ENCODE measurements at places on chromosomes 11 and 22.

- DNase-seq = no peak
Measured at GRCh38 chr11:12121517-12121916, 11.1 kb downstream of the MICAL2 start.

DNA sequence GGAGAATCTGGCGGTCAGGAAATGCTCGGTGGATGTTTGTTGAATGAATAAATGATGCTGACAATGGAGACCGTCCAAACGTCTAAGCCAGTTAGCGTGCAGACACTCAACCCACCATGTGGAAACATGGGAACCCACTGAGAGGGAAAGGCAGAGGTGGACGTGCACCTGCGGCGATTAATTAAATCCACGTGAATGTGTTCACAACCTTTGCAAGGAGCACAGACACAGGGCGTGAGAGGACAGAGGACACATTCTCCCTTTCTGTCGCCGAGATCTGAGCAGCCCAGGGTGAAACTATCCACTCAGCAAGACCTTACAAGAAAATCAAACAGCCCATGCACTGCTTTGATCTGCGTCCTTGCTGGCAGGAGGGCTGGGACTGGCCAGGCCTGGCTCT, 58.3 kb upstream of the LINC01488 start:
- no peak for DNase-seq

DNA sequence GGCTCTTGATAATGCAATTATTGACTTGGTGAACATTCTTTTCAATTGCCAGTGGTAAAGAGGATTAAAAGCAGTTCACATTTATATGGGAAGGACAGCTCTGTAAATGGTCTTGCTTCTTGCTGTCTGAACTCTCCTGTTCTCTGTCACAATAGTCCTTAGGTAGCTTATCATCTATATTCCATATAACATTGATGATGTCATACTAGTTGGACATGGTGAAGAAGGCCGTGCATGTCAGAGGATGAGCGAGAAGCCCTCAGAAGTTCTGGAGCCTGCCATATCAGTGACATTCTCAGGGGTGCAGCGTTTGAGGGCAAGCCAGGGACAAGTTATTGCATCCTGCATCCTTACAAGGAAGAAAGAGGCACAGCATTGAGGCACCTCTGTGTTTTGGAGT, 2.6 kb upstream of the CHKB start:
- DNase-seq = no peak

GRCh38 chr11:124036666-124037065, 4.5 kb downstream of the OR10G7 start:
- DNase-seq = no peak

DNA sequence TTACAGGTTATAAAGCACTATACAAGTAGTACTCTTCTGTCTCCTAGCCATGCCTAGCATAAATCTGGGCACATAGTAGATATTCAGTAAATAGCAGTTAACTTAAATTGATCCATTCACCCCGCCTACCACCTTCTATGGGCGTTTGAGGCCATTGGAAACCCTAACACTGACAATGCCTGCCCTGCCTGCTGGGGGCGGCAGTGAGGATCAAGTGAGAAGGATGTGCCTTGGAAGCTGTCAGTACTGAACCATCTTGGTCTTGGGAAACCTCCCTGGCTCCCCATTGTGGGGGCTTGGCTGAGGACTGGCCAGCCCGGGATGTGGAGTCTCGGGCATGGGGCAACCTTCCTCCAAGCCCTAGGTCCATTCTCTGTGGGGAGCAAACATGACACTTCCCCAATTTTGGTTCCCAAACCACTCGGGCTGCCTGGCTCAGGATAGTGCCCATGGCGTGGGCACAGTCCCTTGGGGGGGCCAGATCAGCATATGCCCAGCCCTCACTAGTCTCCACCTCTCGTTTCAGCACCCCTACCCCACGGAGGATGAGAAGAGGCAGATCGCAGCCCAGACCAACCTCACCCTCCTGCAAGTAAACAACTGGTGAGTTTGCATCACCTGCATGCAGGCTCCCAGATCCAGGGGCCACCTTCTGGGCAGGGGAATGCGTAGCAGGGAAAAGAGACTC, 67.4 kb downstream of the FEZ1 start:
- no peak for DNase-seq

DNA sequence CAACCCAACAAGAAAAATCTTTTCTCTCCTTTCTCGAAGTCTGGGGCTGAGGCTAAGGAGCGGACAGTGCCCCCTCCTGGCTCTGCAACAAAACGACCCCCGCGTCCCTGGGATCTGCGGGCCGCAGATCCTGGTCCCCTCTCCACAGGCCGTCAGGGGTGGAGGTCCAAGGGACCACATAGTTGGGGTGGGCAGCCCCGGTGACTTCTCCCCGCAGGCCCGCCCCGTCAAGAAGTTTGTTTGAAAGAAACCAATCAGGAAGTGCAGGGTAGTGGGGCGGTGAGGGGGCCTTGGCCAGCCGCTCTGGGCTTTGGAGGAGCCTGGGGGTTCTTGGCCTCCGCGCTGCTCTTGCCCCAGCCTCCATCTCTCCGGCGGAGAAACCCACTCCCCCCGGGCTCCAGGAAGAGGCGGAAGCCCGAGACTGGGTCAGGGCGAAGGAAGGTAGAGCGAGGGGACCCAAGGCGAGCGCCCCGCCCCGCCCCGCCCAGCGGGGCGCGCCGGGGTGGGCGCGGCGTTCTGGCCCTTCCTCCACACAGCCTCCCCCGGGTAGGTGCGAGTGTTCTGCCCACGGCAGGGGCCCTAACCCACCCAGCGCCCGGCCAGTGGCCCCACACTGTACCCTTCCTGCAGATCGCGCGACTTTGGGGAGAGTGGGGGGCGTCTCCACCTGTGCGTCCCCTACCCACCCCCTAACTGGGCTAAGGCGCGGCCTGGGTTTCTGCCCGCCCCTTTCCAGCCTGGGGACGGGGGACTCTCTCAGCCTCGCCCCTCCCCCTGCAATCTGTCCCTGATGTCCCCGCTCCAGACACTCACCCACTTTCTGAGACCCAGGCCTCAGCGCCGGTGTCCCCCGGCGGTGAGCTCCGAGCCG, 1.3 kb downstream of the TP53I11 start:
- DNase-seq = peak; percentile 41

DNA sequence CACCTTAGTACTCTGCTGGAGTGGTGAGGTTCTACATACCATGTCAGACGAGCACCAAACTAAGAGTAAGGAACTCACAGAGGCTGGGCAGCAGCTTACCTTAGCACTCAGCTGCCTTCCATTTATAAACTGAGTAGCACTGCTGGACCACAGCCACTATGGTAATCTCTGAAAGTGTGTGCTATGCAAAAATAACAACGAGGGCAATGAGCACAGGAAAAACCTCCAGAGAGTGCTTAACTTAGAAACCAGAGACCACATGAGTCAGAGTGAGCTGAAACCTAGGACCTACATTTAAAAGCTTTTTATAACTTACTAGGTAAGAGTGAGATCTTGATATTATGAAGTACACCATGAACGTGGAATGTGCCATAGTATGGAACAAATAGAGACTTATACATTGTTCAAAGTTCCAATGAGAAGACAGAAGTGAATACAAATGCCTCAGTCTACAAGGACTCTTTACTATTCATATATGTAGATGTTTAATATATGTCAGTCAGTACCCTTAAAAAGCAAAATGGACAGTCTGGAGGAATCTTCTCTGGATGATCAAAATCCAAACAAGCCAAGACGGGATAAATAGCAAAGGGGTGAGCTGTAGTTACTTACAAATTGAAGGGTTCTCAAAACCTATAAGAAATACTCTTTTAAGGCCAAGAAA, 17.2 kb upstream of the CD59 start:
- DNase-seq = no peak

DNA sequence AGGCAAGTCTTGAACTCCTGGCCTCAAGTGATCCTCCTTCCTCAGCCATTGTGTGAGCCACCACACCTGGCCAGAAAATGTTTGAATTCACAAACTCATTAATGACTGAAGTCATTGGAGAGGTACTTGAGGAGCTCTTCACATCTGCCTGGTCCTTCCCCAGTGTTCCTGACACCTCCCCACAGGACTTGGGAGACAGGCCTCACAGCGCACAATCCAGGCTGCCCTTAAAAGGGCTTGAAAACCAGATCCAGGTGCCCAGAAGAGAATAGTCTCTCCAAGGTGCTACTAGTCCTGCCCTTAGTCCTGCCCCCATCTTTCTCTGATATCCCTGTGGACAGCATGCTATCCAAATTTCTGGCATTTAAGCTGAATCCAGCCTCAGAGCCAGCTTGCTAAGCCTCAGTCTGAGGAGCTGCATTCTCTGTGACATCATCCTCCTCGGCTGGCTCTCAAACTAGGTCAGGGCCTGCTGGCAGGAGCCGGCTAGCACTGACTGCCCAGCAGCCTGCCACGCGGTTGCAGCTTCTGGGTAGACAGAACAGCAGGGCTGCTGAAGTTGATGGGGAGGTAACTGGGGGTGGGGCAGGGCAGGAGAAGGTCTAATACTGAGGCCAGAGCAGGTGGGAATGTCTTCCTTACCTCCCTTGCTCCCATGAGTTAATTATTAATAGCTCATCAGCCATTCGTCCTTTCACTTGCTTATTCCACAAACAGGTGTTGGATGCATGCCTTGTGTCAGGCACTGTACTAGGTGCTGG, 35.3 kb upstream of the NECTIN1 start:
- no peak for DNase-seq

GRCh38 chr11:31267720-31268119, 101.8 kb downstream of the DCDC1 start:
- no peak for DNase-seq

DNA sequence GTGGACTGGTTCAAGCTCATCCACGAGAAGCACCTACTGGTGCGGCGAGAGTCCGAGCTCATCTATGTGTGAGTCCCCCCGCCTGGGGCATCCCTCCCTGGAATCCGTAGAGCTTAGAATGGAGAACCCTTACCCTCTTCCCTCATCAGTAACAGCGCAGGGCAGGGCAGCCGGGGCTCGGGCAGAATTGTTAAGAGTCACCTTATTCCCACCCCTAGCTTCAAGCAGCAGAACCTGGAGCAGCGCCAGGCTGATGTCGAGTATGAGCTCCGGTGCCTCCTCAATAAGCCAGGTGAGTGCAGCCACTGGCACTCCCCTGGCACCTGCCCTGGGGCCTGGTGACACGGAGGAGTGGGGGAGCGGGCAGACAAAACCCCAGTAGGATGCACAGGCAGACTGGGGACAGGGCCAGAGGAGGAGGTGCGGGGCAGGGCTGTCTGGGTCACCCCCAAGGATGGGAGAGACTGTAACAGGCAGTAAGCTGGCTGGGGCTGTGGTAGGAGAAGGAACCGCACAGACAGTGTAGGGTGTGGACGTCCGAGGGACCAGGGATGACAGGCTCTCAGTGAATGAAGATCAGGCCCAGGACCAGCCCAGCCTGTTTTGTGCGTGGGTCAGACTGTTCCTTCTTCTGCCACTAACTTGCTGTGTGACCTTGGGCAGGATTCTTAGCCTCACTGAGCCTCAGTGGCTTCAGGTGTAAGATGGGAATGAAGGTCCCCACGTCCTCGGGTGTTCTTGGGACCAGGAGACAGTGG, 20.4 kb downstream of the C22orf23 start:
- DNase-seq = no peak

DNA sequence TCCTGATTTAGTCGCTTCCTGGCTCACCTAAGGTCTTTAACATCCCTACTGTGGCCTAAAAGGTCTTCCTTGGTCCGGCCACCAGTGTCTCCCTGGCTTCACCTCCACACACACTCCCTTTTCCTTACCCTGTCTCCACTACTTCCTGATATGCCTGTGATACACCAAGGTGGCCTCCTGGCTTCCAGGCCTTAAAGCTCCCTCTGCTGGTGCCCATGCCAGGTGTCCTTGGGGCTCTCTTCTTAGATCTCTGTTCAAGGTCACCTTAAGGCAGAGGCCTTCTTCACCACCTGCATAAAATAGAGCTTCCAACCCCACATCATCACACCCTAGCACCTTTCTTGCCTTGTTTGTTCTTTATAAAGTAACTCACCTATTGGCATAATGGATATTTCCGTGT, 787.7 kb downstream of the NTM start:
- DNase-seq = no peak

DNA sequence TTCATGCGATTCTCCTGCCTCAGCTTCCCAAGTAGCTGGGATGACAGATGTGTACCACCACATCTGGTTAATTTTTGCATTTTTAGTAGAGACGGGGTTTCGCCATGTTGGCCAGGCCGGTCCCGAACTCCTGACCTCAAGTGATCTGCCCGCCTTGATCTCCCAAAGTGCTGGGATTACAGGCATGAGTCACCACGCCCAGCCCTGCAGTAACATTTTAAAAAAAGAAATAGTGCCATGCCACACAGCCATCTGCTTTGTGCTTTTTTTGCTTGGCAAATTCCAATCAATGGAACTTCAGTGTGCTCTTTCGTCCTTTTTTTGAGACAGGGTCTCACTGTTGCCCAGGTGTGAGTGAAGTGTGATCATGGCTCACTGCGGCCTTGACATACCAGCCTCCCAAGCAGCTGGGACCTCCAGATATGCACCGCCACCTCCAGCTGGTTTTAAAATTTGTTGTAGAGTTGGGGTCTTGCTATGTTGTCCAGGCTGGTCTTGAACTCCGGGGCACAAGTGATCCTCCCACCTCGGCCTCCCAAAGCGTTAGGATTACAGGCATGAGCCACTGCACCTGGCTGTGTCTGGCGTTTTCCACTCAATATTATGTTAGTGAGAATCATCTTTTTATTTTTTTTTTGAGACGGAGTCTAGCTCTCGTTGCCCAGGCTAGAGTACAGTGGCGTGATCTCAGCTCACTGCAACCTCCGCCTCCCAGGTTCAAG, 1.8 kb upstream of the CHADL start:
- DNase-seq = no peak

DNA sequence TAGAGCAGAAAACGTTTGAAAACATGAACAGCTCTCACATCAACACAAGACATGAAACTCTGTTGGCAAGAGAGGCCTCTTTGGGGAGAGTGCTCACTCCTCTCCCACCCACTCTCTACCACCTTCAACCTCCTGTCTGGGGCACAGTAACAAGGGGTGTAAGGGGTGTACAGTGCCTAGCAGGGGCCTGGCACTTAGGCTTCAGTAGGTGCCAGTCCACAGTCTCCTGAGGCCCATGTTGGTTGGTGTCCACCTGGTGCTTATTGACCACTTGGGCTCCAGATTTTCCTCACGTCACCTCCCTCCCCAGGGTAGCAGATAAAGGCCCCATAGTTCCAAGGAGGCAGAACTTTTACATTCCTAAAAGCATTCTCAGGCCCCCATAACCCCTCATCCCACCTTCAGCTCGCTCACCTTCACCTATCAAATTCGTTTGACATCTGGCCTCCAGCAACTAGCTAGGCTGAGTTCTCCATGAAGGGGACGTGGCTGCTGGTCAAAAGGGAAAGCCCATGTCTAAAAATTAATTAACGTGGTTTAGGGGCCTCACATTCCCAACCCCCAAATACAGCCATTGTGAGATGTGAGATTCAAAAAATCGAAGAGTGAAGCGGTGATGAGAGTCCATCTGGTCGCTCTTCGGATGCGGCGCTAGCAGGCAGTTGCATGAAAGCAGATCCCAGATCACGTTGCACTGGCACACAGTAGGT, 712 bp upstream of the MED15 start:
- no peak for DNase-seq
